Left lobe of liver (tissue), 2 donors: ENCODE measurements at places on chromosomes 7 and 10.
A peak's percentile ranks its signal among the peaks of the same experiment; 100 is the strongest.

DNA sequence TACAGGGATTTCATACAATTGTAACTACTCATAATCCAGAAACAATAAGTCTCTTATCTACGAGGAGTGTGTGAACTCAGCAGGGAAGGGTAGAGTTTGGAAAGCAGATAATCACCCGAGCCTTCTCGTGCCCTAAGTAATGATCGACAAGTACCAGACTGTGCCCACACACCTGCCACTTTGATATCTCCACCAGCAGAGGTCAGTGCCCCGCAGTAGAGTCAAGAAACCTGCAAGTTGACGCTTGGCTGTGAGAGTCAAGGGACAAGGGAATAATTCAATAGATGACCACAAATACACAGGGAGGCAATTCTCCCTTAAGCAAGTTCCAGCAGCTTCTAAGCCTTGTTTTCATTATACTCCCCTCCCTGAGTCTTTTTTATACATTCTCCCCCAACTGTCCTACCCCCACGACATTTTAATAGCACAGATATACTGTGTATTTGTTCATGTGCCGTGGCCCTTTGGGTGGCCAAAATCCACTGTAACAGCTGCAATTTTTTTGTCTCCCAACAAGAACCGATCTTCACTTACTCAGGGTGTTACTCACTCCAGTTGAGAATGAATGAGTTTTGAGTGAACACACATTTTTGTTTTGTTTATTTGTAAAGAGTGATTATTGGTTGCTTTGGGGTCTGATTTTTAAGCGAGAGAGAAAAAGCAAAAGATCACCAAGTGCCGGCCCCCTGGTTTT is 106.9 kb upstream of the RHEB start:
- DNase-seq = no peak

GRCh38 chr7:156158693-156159092 is 346.4 kb upstream of the SHH start:
- DNase-seq = peak; percentile 19

- no peak for DNase-seq
These were observed 81.3 kb upstream of the SFMBT2 start for GRCh38 chr10:7491949-7492659.

- DNase-seq = no peak
These were observed 40.9 kb upstream of the PLXDC2 start for GRCh38 chr10:19775296-19775695.

DNA sequence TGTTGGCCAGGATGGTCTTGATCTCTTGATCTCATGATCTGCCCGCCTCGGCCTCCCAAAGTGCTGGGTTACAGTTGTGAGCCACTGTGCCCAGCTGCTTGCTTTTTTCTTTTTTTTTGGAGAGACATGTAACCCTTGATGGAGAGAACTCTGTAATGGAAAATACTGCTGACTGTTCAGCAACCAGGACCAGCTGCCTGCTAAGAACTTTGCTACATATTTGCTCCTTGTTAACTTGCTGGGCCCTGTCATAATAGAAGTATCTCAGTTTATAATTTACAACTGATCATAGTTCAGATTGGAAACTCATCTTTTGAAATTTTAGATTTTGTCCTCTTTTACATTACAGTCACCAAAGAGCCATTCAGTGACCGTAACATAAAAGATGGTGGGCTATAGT is 34.9 kb downstream of the TASOR2 start:
- no peak for DNase-seq

DNA sequence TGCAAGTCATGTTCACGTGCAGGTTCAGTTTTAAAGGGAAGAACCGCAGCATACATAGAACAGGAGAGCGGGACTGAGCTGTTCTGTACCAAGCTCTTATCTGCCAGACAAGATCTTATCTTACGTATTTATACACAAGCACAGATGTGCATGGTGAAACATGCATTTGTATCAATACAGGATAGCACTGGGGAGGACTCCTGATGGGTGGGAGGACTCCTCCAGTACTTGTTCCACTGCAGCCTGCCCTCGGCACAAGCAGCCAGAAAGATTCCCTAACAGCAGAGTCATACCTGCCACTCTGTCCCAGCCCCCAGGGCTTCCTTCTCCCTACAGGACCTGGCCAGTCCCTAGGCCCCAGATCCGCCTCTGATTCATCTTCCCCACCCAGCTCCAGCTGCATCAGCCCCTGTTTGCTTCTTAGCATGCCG is 13.2 kb upstream of the PRKCQ start:
- DNase-seq = no peak

DNA sequence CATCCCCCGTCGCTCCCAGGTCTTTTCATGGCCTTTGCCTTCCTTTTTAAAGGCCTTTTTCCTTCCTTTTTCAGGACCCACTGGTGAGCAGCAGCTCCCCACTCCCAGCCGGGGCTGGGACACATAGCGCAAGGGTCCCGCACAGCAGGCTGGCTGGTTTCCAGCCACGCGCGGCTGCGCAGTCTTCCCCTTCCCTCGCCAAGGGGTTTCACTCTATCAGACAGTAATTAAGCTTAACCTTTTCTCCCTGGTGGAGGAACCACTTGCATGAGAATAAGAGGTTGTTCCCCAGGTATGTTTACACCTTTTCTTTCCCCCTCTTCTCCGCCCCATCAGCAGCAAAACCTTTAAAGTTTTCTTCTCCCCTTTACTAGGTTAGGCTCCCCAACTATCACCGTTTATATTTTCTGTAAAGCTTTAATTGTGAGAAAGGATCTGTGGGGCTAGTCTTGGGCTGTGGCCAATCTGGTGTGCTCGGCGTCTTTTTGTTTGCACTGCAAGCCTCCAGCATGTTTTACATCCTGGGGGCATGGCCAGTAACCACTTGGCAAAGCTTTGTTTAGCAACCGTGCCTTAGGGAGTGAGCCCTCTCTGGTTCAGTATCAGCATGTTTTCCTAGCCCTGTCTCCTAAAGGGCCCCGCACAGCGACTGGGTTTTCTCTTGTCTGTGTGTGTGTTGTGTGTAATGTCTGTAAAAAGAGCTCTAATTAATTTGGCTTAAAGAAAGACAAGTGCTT is 219.6 kb downstream of the PHF14 start:
- peak; percentile 76 for DNase-seq

- no peak for DNase-seq
These were observed 180.5 kb downstream of the MGMT start for GRCh38 chr10:129647590-129647989.

DNA sequence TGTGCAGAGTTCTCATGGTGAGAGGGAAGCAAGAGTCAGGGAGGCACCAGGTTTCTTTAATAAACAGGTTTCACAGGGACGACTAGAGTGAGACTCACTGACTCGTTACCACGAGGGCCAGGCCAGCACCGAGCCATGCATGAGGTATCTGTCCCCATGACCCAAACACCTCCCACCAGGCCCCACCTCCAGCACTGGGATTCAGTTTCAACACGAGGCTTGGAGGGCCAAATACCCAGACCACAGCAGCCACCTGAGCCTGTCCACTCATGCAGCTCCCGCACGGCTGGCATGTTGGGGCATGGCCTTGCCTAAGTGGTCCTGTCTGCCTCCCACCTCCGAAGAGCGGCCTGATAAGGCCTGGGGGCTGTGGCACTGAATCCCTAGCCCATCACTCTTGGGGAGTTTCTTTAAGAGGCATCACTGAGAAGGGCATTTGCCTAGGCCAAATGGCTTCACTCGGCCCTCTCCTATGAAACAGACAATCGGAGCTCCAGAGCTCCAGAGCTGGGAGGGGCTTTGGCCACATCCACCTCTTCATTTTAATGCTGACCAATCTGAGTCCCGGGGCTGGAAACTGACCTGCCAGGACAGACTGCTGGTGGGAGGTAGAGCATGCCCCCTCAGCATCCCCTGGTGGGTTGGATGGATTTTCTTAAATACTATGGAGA is 157.8 kb downstream of the DNAJB6 start:
- peak; percentile 36 for DNase-seq

DNA sequence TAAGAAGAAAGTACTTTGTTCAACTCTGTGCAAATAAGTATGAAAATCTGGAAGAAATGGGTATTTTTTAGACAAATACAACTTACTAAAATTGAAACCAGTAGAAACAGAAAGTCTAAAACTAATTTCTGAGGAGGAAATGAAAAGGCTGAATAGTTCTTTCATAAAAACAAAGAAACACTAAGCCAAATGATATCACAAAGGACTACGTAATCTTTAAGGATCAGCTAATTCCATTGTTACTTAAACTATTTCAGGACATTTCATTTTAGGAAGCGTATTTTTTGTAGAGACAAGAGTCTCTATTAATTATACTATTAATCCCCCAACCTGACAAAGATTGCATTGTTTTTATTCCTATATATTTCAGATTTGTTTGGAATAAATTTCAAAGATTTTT is 11.2 kb upstream of the CCSER2 start:
- DNase-seq = no peak

GRCh38 chr10:89625041-89625765 is 19.8 kb downstream of the PANK1 start:
- no peak for DNase-seq

- no peak for DNase-seq
These were observed 94.3 kb downstream of the AUTS2 start for GRCh38 chr7:69692611-69693010.

DNA sequence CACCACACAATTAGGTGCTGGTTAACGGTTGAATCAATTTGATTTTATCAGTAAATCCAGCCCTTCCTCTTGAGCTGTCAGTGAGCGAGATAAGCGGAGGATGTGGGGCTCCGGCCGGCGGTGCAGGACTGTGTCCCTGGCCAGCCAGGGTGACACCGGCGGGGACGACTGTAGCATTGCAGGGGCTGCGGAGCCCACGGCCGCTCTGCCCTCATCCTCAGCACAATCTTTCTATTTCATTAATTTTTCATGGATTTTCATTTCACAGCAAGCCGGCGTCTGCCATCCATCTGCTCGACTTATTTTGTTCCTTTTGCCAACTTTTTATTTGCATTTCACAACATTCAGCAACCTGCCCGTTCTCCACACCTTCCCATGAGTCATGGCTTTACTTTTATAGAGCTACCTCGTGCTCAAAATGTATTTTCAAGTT is 4.7 kb downstream of the ADARB2 start:
- no peak for DNase-seq

DNA sequence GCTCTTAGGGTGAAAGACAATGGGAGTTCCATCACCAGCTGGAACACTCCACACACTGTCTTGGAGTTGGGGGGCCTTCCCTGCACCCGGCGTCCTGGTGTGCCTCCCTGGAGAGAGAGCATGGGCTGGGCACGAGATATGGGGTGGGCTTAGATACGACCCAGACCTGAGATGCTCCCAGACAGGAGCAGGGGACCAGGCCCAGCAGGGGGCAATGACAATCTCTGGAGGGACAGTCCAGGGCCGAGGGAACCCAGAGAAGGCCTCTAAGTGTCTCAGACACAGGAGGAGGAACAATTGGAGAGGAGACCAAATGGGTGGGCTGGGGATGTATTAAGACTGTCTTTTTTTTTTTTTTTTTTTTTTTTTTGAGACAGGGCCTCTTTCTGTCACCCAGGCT is 40.0 kb downstream of the MYL10 start:
- DNase-seq = peak; percentile 21

- DNase-seq = no peak
These were observed 47.5 kb downstream of the USP6NL start for GRCh38 chr10:11563936-11564335.

- DNase-seq = no peak
These were observed 62.4 kb downstream of the MICU1 start for GRCh38 chr10:72563327-72563932.

DNA sequence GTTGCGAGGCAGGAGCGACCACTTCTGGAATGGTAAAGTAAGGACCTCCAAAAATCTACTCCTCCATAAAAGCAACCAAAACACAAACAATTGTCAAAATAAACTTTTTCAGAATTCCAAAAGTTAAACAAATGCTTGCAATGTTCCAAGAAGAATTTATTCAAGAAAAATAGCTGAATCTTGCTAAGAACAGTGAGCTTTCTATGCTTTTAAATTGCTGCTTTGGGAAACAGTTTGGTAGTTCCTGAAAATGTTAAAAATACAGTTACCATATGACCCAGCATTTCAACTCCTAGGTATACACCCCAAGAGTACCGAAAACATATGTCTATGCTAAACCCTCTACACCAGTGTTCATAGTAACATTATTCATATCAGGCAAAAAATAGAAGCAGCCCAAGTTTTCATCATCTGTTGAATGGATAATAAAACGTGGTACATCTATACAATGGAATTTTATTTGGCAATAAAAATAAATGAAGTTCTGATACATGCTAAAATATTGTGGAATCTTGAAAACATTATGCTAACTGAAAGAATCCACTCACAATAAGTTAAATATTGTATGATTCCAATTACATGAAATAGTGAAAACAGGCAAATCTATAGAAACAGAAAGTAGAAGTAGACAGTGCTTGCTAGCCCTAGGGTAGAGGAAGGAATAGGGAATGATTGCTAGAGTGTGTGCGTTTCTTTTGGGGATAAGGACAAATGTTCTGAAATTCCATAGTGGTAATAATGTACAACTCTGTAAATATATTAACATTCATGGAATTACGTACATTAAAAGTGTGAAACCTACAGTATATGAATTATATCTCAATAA is 57.0 kb downstream of the LRRN3 start:
- no peak for DNase-seq

- peak; percentile 82 for DNase-seq
These were observed 73.4 kb downstream of the SHH start for GRCh38 chr7:155738652-155739537.

DNA sequence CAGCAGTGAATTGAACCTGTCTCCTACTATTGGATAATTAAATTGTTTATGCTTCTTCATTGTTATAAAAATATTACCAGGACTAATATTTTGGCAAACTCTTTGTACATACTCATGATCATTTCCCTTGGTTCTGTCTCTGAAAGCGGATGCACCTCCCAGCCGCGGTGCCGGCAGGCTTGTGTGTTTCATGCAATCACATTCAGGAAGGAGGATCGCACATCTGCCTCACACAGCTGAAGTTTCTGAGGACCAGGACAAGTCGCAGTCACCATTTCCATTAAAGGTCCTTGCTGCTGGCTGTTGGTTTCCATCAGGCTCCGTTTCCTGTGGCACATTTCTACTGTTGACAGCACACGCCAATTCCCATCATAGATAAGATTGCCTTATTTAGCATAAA is 117.8 kb upstream of the SHH start:
- no peak for DNase-seq

GRCh38 chr10:118035354-118036005 is 11.3 kb downstream of the RAB11FIP2 start:
- no peak for DNase-seq
